ENCODE measurements at places on chromosomes 1 and 21. TPM values are rescaled to one million over a fixed set of nuclear protein-coding genes. Genes with fewer than 3 reads are reported as not detected.

DNA sequence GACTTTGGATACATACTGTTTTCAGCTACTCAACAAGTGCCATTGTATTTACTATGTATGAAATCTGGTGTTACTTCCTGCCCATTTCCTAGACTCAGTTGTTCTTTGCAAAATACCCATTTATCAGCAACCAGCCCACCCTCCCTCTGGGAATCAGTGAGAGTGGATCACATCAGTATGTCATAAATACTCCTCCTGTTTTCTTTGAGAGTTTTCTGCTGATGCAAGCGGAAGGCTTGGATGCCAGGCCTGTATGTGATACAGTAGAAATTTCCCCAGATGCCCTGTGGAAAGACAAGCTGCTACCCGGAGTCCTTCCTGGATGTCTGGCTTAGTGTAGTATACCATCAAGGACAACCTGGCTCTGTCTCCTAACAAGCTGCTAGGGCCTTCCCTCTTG is 2.4 kb upstream of the PTPRC start:
- no peak overlapping the region for H3K27ac ChIP-seq
- H3K4me3 ChIP-seq = no peak overlapping the region
- no peaks in the 10 kb centered on the region for H3K27me3 ChIP-seq

DNA sequence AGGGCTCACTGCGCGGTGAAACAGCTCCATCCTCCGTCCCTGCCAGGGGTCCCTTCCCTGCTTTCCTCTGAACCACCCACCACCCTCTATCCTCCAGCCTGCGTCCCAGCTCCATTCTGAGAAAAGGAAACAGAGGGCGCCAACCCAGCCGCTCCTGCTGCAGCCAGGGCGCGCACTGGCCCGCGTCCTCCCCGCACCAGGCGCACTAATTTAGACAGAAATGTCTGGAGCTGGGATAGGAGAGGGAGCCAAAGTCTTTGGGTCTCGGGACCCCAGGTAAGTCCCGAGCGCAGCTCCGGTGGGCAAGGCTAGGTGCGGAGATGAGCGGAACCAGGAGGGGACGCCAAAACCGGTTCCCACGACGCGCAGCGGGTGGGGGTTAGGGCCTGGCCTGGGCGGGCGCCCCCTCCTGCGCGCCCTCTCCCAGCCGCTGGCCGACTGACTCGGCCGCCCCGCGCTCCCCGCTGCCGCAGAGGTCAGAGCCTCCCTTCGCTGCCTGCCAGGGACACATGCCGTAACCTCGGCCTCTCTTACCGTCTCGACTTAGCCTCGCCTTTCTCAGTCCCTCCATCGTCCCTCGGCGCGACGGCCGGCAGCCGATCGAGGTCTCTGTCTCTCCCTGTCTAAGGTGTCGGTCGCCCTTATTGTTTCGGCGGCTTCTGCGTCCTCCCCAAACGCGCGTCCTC is 2.0 kb downstream of the CAMK2N1 start:
- DNase-seq = no peak
- peak overlapping the region; percentile 87 for H3K27ac ChIP-seq
- peaks cover 31% of the 10 kb centered on the region for H3K4me1 ChIP-seq
- no peaks in the 10 kb centered on the region for H3K36me3 ChIP-seq

DNA sequence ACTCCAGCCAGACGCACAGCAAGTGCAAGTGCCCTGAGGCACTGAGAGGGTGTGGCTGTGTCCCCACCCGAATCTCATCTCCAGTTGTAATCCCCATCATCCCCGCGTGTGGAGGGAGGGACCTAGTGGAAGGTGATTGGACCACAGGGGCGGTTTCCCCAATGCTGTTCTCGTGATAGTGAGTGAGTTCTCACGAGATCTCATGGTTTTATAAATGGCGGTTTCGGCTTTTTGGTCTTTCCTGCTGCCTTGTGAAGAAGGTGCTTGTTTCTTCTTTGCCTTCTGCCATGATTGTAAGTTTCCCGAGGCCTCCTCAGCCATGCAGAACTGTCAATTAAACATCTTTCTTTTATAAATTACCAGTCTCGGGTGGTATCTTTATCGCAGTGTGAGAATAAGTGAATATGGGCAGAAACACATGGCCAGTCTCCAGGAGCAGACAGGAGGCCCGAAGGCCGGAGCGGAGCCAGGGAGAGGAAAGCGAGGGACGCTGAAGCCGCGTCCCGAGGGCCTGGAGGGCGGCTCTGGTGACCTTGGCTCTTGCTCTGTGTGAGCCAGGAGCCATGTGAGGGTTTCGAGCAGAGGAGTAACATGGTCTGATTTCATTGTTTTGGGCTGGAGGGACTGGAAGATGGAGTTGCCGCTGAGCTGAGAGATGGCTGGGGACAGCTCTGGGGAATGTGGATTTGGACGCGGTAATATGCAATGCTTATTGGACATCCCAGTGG is 76.0 kb upstream of the C1orf174 start:
- DNase-seq = no peak
- peaks cover 87% of the 10 kb centered on the region for H3K27me3 ChIP-seq
- no peaks in the 10 kb centered on the region for H3K36me3 ChIP-seq
- H3K4me3 ChIP-seq = no peak overlapping the region
- H3K27ac ChIP-seq = no peak overlapping the region
- H3K4me1 ChIP-seq = no peaks in the 10 kb centered on the region

DNA sequence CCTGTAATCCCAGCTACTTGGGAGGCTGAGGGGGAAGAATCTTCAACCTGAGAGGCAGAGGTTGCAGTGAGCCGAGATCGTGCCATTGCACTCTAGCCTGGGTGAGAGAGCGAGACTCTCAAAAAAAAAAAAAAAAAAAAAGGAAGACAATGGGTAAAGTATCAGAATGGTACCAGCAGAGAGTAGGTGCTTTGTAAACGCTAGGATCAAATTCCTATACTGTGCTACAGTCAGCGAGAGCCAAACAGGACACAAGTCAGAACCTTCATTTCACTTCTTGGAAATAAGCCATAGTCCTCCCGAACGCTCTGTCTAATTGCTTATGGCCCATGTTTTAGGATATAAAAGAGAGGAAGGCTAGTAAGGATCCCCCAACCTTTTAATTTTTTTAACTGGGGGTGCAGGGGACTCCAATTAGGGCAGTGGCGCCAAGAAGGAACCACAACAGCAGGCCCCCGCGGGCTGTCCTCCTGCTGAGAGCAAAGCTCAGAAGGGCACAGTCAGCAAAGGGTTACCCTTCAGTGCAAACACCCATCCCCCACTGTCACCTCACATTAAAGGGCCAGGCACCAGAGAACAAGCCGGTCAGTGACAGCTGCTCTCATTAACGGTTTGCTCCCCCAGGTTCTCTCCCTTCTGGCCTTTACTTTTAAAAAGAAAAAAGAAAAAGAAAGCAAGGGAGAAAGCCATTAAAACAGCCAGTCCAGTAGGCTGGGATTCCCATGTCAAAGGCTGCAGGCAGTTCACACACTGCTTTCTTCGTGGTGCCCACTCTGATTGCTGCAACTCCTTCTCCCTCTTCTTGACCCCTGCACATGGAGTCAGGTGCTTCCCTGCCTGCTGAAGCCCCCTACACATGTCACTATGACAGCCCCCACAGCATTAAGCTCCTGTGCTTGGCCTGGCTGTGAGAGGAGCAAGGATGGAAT is 69.4 kb downstream of the PLPP3 start:
- H3K36me3 ChIP-seq = peaks cover 56% of the 10 kb centered on the region
- DNase-seq = peak; percentile 19
- H3K4me3 ChIP-seq = peak overlapping the region; percentile 29
- peaks cover 100% of the 10 kb centered on the region for H3K4me1 ChIP-seq
- peak overlapping the region; percentile 83 for H3K27ac ChIP-seq

GRCh38 chr1:242877229-242877628 is 352.7 kb upstream of the PLD5 start:
- no peaks in the 10 kb centered on the region for H3K27me3 ChIP-seq
- H3K36me3 ChIP-seq = no peaks in the 10 kb centered on the region
- peak overlapping the region; percentile 34 for H3K27ac ChIP-seq
- H3K4me3 ChIP-seq = no peak overlapping the region
- peak; percentile 36 for DNase-seq

GRCh38 chr21:46189959-46190490 is 5.8 kb upstream of the SPATC1L start:
- H3K4me3 ChIP-seq = no peak overlapping the region
- peak overlapping the region; percentile 96 for H3K27ac ChIP-seq
- peaks cover 43% of the 10 kb centered on the region for H3K36me3 ChIP-seq
- DNase-seq = no peak
- no peaks in the 10 kb centered on the region for H3K27me3 ChIP-seq

- H3K27ac ChIP-seq = no peak overlapping the region
- H3K27me3 ChIP-seq = peaks cover 46% of the 10 kb centered on the region
- no peak for DNase-seq
These were observed 116.6 kb downstream of the LMX1A start for GRCh38 chr1:165239873-165240272.

GRCh38 chr1:18723701-18724411 is 93.2 kb downstream of the PAX7 start:
- H3K27ac ChIP-seq = no peak overlapping the region
- no peak overlapping the region for H3K4me3 ChIP-seq
- H3K27me3 ChIP-seq = peaks cover 100% of the 10 kb centered on the region
- H3K4me1 ChIP-seq = no peaks in the 10 kb centered on the region

DNA sequence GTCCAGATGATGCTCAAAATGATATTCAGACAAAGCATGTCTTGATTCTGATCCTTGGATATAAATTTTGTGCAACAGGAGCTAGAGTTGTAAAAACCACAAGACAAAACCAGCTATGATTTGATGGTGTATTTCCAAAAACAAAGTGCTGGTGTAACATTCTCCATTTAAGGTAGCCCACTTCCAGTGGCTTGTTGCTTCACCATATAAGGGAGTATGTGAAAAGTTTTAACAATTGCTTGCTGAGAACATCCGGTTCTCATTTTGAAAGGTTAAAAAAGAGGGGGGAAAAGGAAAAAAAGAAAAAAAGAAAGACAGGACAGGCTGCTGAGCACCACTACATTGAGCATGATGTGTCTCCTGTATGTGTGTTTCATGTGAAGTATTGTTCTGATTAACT is 123.6 kb downstream of the MACF1 start:
- H3K4me3 ChIP-seq = no peak overlapping the region
- H3K4me1 ChIP-seq = no peaks in the 10 kb centered on the region
- H3K27ac ChIP-seq = no peak overlapping the region
- no peak for DNase-seq
- no peaks in the 10 kb centered on the region for H3K27me3 ChIP-seq

- no peak overlapping the region for H3K27ac ChIP-seq
- no peaks in the 10 kb centered on the region for H3K27me3 ChIP-seq
- H3K4me1 ChIP-seq = peaks cover 83% of the 10 kb centered on the region
These were observed 37.2 kb downstream of the EGLN1 start for GRCh38 chr1:231384696-231385415.

DNA sequence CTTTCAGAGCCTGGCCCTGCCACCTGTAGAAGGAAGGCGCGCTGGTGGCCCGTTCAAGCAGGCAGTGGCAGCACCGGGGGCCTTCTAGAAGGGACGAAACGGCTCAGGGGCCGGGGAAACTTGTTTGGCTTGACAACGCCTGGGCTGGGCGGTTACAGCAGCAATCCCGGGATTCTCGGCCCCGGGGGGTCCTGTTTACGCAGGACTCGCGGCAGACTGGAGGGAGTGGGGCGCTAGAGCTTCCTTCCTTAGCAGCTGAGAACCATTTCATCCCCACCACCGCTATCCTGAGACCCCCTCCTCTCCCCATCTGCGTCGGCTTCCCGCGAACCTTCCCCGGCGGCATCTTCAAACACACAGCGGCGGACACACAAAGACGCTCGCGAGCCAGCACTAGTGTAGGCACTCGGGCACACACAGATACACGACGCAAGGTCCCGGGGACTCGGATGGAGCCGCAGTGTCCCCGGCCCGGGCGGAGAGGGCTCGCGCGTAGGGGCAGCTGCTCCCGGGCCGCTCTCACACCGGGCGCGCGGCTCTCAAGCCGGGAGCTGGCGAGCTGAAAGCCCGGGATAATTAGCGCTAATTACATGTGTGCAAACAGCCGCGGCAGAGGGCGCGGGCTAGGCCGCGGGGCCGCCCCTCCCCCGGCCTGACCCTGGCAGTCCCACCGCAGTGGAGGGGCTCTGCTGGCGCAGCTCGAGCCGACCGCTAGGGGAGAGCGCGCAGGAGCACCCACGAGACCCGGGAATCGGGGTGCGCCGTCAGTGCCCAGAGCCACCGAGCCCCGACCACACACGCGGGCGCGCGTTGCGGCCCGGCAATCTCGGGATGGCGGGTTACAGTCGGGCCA is 271.4 kb downstream of the FOXD2 start:
- H3K4me1 ChIP-seq = peaks cover 30% of the 10 kb centered on the region
- H3K27me3 ChIP-seq = peaks cover 100% of the 10 kb centered on the region
- no peak overlapping the region for H3K27ac ChIP-seq
- H3K4me3 ChIP-seq = peak overlapping the region; percentile 64

- peaks cover 95% of the 10 kb centered on the region for H3K27me3 ChIP-seq
- no peaks in the 10 kb centered on the region for H3K36me3 ChIP-seq
These were observed 36.0 kb downstream of the C1orf94 start for GRCh38 chr1:34212673-34213072.

DNA sequence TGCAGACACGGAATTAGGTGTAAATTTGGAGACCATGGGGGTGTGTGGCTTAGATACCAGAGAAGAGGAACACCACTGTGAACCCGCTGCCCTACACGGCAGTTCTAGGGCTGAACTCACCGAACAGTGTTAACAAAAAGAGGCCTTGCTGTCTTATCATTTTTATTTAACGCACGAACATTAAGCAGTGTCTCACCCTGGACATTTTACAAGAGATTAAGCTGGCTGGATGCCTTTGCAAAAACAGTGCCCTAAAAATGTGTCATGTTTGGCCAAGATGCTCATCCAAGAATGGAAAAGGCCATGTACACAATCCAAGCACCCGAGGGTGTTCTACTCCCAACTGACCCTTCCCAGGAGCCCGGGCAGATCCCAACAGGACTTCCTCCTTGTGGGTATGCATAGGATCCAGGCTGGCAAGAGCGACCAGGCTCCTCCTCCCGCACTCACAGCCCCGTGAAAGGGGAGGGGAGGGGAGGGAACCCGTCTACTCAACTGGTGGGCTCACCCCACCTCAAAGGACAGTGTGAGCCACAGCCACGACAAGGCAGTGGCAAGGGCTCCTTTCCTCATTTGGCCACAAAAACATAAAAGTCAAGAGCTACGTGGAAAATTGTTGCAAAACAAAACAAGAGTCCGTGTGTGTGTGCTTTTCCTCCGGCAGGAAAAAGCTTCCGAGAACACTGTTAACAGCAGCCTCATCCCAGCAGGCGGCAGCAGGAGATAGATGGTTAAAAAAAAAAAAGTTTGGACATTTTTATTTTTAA is 20.3 kb downstream of the C2CD2 start:
- no peaks in the 10 kb centered on the region for H3K27me3 ChIP-seq
- H3K4me1 ChIP-seq = peaks cover 36% of the 10 kb centered on the region
- H3K27ac ChIP-seq = peak overlapping the region; percentile 79

GRCh38 chr1:210124736-210125135 is 107.9 kb upstream of the SERTAD4 start:
- H3K27me3 ChIP-seq = peaks cover 37% of the 10 kb centered on the region
- no peak overlapping the region for H3K4me3 ChIP-seq
- H3K27ac ChIP-seq = no peak overlapping the region

Gene CYP2J2
- total RNA-seq = 91.7 TPM

Gene DIO1
- not detected for total RNA-seq

Gene CEP104
- total RNA-seq = 32.2 TPM

Gene CYP4A22
- not detected for total RNA-seq

Gene NIT1
- 31.9 TPM for total RNA-seq

Gene AQP10
- 0.16 TPM for total RNA-seq
